ENCODE measurements at places on chromosomes 3 and 15.

GRCh38 chr3:54837964-54838363 is 89.9 kb downstream of the LRTM1 start:
- peak; percentile 59 for DNase-seq

DNA sequence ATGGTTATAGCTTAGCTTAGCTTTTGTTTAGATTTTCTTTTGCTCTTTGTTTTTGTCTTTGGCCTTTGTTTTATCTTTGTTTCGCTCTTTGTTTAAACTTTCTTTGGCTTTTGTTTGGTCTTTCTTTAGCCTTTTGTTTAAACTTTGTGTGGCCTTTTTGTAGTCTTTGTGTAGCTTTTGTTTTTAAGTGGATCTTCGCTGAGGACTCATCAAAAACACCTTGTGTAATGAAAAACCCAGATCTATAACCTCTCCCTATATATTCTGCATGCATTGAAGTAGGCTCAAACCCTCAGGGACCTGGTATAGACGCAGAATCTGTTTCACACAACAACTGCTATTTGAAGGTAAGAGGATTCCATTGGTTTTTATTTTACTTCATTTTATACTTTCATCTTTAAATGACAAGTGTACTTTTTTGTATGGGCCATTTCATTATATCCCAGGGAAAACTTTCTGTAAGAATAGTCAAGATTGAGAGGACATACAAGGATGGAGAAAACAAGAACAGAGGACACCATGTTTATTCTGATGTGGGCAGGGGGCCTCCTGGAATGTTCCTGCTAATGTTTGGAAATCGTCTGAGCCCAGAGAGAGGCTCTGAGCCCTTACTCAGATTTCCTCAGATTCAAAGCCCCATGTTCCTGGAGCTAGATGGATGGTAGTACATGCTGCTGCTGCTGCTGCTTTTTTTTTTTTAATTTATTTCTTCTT is at the start of gene MOBP:
Gene MOBP (plus strand): TSS at position 287 of the 714 bp plus-strand sequence. CDS start 34,390 bp downstream, outside the sequence.
- no peak for DNase-seq

GRCh38 chr3:101638261-101638745 is 38.6 kb downstream of the ZBTB11 start:
- DNase-seq: no peak

- DNase-seq: no peak
Observed at GRCh38 chr15:28903555-28903954, 17.8 kb downstream of the APBA2 start.

- peak; percentile 85 for DNase-seq
Observed at GRCh38 chr15:75454471-75455378, 3.2 kb upstream of the SIN3A start.

- no peak for DNase-seq
Observed at GRCh38 chr15:62219799-62220198, 54.7 kb upstream of the C2CD4B start.

DNA sequence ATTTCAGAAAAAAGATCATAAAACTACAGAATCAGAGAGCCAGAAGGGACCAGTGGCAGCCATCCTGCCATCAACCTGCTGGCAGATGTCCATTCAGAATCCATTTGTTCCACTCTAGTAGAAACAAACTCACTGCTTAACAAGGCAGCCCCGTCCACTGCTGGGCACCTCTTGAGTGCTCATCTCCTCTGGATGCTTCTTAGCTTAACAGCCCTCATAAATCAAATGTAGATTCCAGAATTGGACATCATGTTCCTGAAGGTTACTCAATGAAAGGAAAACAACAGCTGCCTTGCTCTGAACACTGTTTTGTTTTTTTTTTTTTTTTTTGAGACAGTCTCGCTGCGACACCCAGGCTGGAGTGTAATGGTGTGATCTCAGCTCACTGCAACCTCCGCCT is 37.3 kb downstream of the ABCC5 start:
- peak; percentile 14 for DNase-seq

DNA sequence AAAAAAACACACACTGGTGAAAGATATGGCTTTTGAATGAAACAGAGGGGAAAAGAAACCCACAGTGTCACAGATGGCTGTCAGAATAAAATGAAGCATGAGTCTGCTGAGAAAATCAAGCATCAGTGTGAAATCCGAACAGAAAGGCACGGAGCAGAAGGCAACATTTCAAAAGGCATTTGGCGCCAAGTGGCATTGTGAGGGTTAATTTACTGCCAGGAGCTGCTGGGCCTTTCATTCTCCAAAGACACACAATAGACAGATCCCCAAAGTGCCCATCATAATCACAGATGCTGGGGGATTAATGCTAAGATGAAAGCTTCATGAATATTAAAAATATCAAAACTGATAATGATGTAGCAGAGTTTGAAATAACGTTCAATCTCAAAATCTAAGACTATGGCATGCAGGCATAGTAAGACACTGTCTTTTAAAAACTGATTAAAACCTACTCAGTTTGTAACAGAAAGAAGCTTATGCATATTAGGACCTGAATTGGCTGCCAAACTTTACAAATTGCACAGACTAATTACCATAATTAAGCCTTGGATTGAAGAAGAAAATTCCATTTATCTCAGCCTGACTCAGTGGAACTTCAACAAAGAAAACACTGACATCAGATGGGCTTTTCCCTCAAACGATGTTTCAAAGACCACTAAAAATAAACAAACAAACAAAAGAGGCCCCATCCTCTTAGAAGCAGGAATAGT is 589.2 kb downstream of the ROBO1 start:
- DNase-seq: no peak

All from adipocyte (in vitro differentiated cells).